ENCODE measurements at places on chromosomes 6 and 20.

GRCh38 chr6:31070711-31071197 is 41.6 kb downstream of the C6orf15 start:
- DNase-seq: peak; percentile 42

- no peak for DNase-seq
These were observed 837.6 kb downstream of the MAFB start for GRCh38 chr20:39851459-39851858.

GRCh38 chr6:57247603-57248002 is 25.5 kb upstream of the RAB23 start:
- DNase-seq: no peak

GRCh38 chr20:61373055-61373399 is 121.0 kb downstream of the CDH4 start:
- no peak for DNase-seq

DNA sequence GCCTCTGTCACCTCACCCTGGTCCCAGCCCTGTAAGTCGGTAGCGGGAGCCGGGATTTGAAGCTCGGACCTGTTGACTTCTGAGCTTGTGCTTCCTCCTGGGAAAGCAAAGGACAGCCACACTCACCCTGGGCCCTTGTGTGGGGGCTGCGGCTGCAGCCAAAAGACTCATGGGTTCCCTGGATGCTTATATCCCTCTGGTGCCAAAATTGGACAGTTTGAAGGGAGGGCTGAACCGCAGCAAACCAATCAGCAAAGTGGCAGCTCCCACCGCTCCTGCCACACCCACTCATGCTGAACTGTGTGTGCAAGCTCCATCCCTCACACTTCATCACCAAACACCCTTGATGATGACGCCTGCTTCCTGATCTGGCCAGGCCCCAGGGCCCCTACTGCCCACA is 3.9 kb upstream of the CCN5 start:
- no peak for DNase-seq

- DNase-seq: no peak
These were observed 31.6 kb upstream of the LAMA4 start for GRCh38 chr6:112286010-112286409.

GRCh38 chr6:43801495-43802181 is 31.6 kb downstream of the VEGFA start:
- no peak for DNase-seq

- DNase-seq: no peak
These were observed 21.4 kb downstream of the PYGB start for GRCh38 chr20:25269057-25269832.

DNA sequence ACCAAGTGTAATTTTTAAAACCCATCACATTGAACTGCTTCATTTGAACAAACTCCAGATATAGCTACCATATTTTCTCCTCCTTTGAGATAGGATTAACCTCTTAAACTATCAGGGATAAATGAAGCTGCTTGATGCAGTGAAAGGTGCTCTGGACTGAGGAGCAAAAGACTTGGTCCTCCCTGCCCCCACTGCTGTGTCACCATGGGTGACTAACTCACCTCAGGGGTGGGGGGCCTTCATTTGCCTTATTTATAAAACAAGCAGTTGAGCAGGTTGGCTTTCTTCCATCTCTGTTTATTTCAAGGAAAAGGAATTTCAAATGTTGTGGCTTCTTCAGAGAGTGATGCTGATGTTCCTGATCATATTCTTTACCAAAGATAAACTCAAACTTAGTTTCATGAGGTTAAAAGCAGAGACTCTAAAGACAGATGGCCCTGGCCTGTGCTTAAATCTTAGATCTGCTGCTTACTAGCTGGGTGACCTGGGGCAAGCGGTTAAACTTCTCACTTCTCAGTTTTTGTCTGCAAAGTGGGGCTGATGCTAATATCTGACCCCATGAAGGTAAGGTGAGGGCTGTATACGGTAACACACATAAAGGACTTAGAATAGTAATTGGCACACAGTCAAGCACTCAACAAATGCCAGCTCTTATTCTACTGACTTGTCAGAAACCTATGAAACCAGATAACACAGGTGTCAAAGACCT is 50.5 kb downstream of the FHL5 start:
- peak; percentile 30 for DNase-seq

DNA sequence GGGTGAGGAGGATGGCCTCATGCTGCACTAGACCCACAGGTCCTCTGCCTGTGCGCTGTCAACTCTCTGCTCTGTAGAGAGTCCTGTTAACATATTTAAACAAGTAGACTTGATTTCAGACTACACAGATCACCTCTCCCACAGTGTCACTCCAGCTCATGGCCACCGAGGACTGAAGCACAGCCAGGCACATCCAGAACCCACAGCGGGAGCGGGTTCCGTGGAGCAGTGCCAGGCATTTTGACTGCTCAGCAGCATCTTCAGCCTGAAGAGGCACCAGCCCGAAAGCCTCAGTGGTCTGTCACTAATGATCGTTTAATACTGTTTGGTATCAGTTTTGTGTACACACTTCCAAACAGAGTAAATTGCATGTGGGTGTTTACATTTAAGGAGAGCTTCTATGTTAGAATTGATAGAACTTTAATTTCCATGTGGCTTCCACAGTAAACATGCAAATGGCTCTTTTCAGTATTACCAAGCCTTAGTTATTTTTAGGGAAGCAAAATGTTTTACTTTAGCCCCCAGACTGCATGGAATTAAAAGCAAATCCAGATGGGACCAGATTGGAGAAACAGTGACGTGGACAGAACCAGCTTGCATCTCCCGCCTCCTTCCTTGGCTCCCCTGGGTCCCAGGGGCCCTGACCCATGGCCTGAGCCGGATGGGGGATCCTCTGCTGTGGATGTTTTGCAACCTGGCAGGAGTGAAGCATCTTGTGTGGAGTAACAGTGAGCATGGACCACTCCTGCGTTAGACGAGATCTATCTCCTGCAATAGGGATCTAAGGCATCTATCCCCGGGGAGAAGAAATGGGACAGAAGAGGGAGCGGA is 196.7 kb upstream of the CDH4 start:
- no peak for DNase-seq

DNA sequence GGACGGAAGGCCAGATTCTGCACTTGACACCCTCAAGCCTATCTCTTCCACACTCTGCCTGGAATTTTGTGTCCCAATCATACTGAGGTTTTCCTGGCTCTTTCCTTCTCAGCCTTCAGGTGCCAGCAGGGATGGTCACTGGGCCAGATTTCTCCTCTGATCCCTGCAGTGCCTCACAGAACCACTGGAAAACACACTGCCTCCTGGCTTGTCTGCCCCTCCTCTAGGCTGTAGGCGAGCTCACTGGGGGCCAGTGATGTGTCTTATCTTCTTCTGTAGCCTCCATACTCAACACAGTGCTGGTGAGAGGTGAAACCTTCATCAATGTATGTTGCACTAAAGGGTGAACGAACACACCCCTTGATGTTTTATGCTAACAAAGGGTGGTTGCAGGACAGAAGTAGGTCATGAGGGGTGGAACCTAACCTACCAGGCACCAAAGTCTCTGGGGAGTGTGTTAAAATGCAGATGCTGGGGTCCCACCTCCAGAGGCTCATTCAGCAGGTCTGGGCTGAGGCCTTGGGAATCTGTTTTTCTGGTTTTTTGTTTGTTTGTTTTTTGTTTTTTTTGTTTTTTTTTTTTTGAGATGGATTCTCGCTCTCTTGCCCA is 80.3 kb downstream of the CDH26 start:
- DNase-seq: no peak

GRCh38 chr6:25747477-25747876 is 7.1 kb upstream of the SLC17A4 start:
- DNase-seq: no peak

DNA sequence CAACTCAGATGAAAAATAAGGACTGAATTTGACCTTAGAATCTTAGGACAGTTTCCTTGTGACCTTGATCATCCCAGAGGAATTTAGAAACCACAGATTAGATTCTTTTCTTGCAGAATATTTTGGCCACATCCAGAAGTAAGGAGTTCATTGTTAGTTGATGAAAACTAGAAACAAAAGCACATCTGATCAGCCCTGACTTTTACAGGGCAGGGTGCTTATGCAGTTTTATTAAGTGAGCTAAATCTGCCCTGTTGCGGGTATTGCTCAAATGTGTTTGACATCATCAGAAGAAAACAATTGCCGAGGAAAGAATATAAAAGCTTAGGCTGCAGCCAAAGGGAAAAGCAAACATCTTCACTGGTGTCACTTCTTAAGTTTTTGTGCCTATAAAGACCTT is 100.8 kb downstream of the MTFR2 start:
- DNase-seq: no peak

GRCh38 chr20:23668477-23668951 is 20.3 kb downstream of the CST4 start:
- peak; percentile 53 for DNase-seq

GRCh38 chr6:163311830-163312229 is 102.7 kb upstream of the QKI start:
- no peak for DNase-seq

- DNase-seq: no peak
These were observed 46.7 kb downstream of the RALY start for GRCh38 chr20:34040300-34040995.

- DNase-seq: no peak
These were observed 24.9 kb downstream of the FYN start for GRCh38 chr6:111848262-111848812.

GRCh38 chr6:89941031-89941762 is 46.9 kb downstream of the GJA10 start:
- DNase-seq: no peak

All from OCI-LY7 (cell line).